Lower lobe of right lung (tissue), 2 donors: ENCODE measurements at places on chromosomes 7 and 10. TPM values are rescaled to one million over a fixed set of nuclear protein-coding genes. Genes with fewer than 3 reads are reported as not detected.

The SHLD2 gene
- total RNA-seq = 23.2 TPM

The TEX36 gene
- not detected for total RNA-seq

The PNLIP gene
- total RNA-seq = not detected

The SLC39A12 gene
- 0.41 TPM for total RNA-seq

The HOXA13 gene
- not detected for total RNA-seq

The SLC16A9 gene
- total RNA-seq = 0.83 TPM

The ATRNL1 gene
- 0.92 TPM for total RNA-seq

The TOMM7 gene
- total RNA-seq = 376 TPM

The SLC13A4 gene
- total RNA-seq = 0.27 TPM

The MMD2 gene
- not detected for total RNA-seq

The POLR1F gene
- total RNA-seq = 8.6 TPM

The TMEM178B gene
- total RNA-seq = 0.18 TPM

The PCLO gene
- total RNA-seq = 2.9 TPM
